Posterior vena cava (tissue), 2 donors: ENCODE measurements at places on chromosomes 12 and 14. TPM values are rescaled to one million over a fixed set of nuclear protein-coding genes. Genes with fewer than 3 reads are reported as not detected.

GRCh38 chr14:90532826-90533525, 136.1 kb downstream of the CALM1 start:
- DNase-seq, result no peak

GRCh38 chr14:106622200-106622745, 1095.9 kb downstream of the TMEM121 start:
- no peak for DNase-seq

EDDM3A gene
- not detected for total RNA-seq

AVPR1A gene
- total RNA-seq, result 4.0 TPM

DNA sequence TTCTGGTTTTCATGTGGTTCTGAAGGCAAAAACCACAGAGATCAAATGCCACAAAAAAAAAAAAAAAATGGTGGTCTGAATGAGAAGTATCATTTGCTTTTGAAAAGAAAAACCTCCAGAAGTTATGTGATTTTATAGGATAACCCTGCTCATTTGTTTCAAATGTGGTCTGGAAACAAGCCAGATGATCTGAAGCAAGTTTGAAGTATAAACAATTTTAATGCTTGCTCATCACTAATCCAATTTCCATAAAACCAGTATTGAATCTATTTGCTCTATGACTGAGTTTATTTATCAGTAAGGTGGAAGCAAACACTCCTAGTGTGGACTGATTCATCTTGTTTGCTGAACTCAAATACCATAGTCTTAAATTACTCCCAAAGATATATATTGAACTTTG, 407.3 kb upstream of the FLRT2 start:
- no peak for DNase-seq

DNA sequence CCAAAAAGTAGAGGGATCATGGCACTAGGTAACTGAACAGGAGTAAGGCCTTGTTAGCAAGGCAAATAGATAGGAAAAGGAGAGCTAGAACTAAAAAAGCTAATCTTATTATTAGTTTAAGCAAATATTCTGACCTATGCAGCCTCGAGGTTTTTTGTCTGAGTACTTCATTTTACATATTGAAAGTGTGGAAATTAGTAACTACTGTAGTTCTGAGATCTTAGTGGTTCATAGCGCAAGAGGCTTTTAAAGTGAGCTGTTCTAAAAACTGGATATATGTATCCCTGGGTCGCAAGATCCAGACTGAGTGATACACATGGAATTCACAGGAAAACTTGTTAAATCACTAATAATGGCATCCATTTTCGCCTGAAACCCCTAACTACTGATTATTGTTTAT, 411.0 kb upstream of the SOX5 start:
- DNase-seq, result no peak

GRCh38 chr12:1319212-1319611, 275.2 kb downstream of the FBXL14 start:
- DNase-seq, result no peak

DNA sequence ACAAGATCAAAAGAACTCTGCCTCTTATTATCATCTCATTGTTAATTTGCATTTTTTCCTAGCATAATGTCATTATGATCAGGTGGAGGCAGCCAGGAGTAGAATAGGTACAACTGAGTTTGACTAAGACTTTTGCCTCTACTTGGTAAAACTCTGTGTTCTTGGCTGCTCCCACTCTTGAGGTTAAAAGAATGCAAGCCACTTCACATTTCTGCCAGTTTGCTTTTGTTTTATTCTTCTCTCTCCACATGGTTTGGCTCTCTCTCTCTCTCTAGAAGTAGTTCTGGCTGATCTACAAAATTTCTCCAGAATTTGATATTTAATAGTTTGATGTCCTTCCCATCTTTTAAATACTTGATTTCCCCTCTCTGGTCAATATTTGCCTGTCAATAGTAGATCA, 170.7 kb upstream of the E2F7 start:
- DNase-seq, result no peak

- peak; percentile 91 for DNase-seq
These were observed 353 bp downstream of the BAG5 start for GRCh38 chr14:103562179-103562428.
